ENCODE measurements at places on chromosomes 1 and 21. TPM values are rescaled to one million over a fixed set of nuclear protein-coding genes. Genes with fewer than 3 reads are reported as not detected.

The SLC44A3 gene
- total RNA-seq = not detected

DNA sequence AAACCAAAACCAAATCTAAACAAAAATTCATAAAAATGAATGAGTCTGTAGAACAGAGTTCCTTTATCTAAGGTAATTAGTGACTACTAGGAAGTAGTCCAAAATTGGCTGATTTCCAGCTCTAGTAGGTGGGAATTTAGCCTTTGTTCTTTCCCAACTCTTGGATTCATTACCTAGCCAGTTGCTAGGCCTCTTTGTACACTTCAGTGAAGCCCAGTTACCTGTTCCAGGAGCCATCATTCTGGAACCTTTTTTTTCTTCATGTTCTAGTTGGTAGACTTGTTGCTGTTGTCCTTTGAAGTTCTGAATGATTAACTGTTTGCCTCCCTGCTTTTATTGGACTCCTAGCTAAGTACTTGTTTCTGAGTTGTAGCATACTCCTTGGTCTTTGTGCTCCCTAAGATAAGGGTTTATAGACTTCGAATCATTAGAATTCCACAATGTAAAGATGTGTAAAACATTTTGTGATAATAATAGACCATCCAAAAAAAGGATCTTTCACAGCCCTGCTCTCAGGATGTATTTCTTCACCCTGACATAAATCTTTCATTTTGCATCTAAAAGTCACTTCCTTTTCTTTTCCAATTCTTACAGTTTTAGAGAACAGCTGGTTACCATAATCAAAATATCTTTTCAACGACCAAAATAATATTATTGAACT, 9.8 kb downstream of the PLA2G4A start:
- DNase-seq = no peak

The KPRP gene
- total RNA-seq = not detected

The RGS18 gene
- 8.6 TPM for total RNA-seq

The DNAJC28 gene
- 0.54 TPM for total RNA-seq

Data from hematopoietic multipotent progenitor cell (in vitro differentiated cells).